ENCODE measurements at places on chromosomes 5 and 9.

GRCh38 chr9:110897943-110898342 is 140.3 kb downstream of the LPAR1 start:
- no peak for DNase-seq

DNA sequence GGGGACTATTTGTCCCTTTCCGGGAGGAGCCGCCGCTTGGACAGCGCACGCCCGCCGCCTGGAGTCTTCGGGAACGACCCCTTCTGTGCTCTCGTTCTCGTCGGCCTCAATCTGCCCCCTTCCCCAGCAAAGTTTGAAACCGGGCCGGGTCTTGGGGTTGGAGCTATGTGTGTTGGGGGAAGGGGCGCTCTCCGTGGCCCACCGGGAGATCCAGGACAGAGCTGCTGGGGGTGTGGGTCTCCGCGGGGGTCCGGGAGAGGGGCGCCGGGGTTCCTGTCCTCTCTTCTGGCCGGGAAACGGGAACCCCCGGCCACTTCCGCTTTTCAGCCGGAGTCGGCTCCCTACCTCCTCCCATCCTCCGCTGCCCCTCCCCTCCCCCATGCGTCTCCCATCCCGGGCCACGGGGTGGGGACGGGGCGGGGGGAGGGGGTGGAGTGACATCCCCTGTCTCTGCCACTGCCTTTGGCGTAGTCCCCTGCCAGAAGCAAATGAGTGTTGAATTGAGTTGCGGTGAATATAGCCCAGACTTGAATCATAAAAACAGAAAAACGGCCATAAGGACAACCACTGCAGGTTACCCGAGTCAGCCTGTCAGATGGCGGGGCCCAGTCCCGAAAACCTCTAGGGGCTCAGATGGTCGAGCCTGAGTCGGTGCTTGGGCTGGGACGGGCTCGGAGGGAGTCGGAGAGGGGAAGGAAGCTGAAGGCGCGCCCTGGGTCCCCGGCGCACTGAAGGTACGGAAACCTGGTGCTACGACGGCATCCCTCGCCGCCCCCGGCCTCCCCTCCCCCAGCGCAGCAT is 1.1 kb downstream of the CPLX2 start:
- DNase-seq = no peak

GRCh38 chr9:133619791-133620190 is 10.6 kb upstream of the FAM163B start:
- DNase-seq = no peak

DNA sequence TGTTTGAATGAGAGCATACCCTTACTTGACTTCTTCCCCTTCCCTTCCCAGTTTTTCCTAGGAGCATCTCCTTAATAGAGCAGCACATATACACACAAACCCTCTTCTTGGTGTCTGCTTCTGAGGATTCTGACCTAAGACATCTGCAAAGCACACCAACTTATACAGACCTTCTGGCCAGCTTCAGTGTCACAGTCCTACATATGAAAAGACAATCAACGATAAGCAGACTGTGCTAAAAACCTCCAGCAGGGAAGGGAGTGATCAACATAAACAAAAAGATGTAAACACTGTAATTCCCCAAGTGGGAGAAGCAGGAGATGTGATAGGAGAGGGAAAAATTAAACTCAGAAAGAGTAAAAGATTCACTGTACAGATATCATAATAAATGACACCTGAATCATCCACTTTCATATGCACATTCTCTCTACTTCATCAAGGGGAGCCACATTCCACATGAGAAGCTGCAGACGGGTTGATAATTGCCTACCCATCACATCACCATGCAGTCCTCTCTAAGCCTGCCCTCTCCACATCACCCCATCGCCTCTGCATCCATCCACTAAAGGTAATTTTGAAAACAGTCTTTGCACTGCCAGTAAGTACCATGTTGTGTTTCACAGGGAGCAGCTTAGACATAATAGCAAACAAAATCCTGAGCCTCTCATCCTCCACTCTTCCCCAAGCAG is 13.0 kb downstream of the APBA1 start:
- DNase-seq = no peak

- no peak for DNase-seq
Measured at GRCh38 chr5:73192370-73192769, 19.4 kb downstream of the TMEM174 start.

- no peak for DNase-seq
Measured at GRCh38 chr5:159518371-159518770, 188.1 kb upstream of the IL12B start.

DNA sequence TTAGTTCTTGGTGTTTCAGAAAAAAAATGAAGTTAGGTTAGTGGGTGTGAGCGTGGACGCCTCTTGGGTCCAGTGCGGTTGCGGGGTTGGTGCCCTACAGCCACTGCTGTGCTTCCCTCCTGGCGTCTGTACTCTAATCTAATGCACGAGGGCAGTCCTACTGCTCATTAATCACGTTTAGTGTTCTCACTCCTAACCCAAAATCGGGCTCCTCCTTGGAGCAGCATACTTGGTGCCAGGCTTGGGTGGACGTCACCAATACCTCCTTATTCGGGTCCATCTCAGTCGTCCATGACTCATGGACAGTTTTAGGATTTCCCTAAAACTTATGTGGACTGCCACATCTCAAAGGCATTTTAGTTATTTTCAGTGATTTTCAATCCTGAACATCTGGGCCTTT is 41.6 kb downstream of the TRIO start:
- no peak for DNase-seq

Measured in NCI-H446 treated with DMSO at 0.1 percent for 48 hours (cell line).